ENCODE measurements at places on chromosomes 5 and 9.

GRCh38 chr9:4714266-4715016, 26.6 kb downstream of the AK3 start:
- no peak for DNase-seq

DNA sequence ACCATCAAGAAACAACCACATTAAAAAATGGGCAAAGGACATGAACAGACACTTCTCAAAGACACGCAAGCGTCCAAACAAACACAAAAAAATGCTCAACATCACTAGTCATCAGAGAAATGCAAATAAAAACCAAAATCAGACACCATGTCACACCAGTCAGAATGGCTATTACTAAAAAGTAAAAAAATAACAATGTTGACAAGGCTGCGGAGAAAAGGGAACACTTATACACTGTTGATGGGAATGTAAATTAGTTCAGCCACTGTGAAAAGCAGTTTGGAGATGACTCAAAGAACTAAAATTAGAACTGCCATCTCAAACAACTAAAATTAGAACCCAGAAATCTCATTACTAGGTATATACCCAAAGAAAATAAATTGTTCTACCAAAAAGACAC, 80.4 kb downstream of the CAAP1 start:
- DNase-seq, result no peak

DNA sequence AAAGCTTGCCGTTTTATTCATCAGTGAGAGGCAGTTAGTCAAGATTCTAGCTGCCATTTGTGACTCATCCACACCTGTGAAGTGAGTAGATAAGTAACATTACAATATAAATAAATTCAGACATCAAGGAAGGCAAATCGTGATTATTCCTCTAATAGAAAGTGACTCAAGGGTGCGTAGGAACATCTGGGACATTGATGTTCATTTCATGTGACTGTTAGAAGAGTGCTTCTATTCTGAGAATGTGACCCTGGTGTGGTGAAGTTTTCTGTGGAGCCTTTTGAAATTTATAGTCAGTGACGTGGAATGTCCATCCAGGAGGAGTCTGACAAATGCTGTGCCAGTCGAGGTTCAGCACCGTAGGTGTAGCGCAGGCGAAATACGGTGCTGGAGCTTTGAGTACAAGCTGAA, 48.4 kb upstream of the FAM240B start:
- no peak for DNase-seq

DNA sequence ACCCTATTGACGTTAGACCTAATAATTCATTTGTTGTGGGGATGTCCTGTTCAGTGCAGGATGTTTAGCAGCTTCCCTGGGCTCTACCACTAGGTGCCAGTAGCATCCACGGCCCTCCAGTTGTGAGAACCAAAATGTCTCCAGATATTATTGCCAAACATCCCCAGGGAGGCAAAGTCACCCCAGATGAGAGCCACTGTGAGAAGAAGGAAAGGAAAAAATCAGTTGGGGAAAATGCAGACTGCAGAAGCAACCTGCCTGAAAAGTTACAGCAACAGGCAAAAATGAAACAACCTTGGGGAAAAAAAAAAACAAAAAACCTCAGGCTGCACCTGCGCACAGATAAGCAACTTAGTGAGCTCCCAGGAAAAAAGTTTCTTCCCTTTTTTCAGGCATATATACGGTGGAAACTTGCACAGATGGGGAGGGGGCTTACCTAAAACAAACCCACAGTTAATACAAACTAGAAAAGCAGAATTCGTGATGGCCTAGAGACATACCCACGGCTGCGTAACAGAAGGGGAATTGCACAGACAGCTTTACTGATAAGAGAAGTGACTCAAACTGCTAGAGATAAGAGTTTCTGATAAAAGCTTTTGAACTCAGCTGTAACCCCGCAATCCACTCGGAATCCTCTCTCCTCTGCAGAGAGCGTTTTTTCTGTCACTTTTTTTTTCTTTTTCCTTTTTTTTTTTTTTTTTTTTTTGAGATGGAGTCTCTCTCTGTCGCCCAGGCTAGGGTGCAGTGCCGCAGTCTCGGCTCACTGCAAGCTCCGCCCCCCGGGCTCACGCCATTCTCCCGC, 29.8 kb upstream of the FBP1 start:
- DNase-seq, result no peak

DNA sequence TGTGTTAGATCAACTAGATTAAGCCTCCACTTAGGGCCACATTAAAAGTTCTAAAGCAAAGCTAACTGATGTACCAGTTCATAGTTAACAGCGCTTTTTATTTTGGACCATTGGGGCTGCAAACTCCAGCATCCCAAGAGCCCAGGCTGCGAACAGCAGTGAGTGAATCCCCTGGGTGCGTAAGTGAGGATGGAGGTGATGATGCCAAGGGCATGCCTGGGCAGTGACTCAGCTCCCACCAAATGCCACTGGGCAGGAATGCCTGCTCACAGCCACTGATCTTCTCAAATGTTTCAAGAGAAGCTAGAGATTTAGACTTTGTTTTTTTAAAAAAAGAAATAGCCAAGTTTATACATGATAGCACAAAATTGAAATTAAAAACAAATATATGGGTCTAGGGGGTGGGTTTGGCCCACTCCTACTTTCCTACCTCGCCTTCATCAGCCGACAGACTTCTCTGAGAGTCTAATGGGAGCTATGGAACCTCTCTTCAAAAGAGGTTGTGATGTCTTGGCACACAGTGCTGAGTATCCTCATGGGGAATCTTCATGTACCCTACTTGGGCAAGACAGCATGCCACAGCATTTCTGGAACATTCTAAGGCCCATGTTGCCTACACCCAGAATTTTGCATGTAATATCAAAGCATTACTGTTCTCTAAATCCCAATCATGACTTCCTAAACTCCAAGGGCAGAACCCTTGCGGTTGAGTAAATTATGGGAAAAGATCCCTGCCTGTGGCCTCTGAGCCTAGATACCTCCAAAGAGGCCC, 398.1 kb downstream of the EBF1 start:
- no peak for DNase-seq

GRCh38 chr5:144352330-144352729, 181.7 kb downstream of the KCTD16 start:
- DNase-seq, result no peak
